Bronchial epithelial cell (primary cell): ENCODE measurements at places on chromosomes 13 and 19. TPM values are rescaled to one million over a fixed set of nuclear protein-coding genes. Genes with fewer than 3 reads are reported as not detected.

ATP8B3 gene
- total RNA-seq: 0.26 and 1.4 TPM in 2 replicates

DNA sequence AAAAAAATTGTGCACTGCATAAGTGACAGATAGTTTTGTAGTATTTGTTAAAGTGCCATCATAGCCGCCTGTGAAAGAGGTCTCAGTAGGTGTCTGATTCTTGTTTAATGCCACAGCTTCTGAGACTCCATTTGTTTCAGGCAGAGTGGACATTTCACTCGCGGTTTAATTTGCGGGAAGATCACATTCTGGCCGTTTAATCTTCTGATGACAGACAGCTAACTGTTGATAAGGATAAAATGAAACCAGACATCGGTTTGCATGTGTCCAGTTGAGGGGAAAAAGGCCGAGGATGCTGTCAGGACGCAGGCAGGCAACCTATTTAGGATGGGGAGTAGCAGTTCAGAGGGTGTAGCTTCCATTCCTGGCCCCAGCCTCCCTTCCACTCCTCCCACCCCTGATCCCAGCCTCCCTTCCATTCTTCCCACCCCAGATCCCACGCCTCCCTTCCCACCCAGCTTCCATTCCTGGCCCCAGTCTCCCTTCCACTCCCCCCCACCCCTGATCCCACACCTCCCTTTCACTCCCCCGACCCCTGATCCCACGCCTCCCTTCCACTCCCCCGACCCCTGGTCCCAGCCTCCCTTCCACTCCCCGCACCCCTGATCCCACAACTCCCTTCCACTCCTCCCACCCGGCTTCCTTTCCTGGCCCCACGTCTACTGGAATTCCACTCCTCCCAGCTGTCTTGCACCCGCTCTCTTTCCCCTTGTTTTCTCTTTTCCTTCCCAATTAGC is 23.8 kb downstream of the ATP11A start:
- DNase-seq: no peak

DNA sequence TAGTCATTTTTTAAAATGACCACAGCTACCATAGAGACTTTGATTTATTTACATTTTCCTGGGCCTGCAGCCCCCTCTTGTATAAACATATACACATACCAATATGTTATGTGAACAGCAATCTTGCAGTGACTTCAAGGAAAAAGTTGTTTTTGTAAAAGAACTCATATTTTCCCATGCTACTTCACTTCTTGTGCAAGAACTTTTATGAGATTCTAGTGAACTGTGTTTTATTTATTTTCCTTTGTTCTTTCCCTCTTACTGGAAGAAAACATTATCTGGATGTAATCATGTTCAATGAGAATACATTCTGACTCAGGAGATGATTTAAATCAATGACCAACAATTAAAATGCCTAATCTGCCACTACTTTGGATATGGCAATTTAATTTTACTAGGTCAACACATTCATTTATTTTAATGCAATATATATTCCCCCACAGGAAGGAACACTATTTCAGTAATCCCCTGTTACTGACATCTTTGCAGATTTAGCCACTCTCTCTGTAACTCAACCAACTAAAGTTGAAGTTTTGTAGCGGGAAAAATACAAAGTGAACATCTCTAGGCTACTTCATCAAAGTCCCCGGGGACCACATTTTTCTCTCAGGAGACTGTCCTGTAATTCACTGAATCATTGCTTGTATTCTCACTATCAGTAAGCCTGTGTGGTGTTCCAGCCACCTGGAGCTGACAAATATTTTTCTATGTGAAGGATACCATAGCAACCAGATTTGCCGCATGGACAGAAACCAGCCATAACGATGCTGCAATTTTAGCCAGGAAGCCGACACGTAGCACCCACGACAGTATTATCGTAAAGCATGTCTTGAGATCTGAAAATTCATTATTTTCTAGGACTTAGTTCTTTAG is 90.5 kb downstream of the STARD13 start:
- DNase-seq: peak; percentile 39

PTH2 gene
- not detected in 2 replicates for total RNA-seq

SULT2A1 gene
- total RNA-seq: not detected in 2 replicates

KIR2DL4 gene
- total RNA-seq: not detected in 2 replicates

- no peak for DNase-seq
Measured at GRCh38 chr13:21759463-21759862, 88.6 kb downstream of the FGF9 start.

GRCh38 chr19:4675346-4675745 is 5.2 kb upstream of the MYDGF start:
- no peak for DNase-seq

DNA sequence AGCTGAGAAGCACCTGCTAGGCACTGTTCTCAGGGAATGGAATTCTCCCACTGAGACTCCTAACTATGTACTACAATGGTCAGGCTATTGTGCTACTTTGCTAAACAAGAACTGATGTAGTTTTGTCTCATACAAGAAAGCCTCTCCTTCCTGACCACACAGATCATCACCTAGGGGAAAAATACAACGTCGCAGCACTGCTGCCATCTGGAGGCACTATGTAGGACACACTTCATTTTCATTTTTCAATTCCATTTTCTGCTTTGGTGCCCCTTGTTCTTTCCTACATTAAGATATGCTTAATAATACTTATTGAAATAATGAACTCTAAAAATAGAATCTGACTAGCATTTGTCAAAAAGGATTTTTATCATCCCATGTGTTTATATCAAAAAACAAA is 21.1 kb downstream of the PROSER1 start:
- peak; percentile 35 for DNase-seq

DNA sequence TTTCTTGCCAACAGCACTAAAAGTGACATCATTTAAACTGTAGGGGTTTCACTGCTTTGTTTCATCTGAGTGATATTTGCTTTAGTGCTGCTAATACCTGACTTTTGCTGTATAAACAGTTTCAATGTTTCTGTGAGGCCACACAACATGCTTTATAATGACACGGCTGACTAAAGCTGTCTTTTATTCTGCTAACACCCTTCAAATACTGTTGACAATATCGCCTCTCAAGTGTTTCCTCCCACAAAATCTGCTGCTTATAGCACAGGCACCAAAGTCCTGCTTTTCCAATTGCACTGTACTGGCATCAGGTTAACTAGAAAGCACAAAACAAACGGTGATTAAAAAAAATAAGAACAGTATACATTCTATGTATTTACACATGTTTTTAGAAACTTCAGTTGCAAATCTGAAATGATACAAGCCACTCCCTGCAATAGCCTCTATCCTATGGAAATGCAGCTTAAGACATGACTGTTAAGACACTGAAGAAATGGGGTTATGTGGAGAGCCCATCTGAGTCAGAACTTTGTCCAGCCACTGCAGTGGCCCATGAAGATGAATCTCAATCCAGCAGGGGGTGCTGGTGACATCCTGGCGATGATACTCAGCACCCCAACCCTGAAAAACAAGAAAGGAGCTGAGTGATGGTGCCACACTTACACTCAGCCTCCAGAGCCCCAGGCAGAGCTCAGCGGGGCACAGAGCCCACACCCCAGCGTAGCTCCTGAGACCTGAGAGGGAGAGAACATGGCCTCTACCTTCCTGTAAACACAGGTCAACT is 29.4 kb downstream of the RFXAP start:
- DNase-seq: no peak

AMER2 gene
- total RNA-seq: not detected in 2 replicates

GRCh38 chr13:75550159-75550567 is 572 bp downstream of the UCHL3 start:
- DNase-seq: peak; percentile 94

DNA sequence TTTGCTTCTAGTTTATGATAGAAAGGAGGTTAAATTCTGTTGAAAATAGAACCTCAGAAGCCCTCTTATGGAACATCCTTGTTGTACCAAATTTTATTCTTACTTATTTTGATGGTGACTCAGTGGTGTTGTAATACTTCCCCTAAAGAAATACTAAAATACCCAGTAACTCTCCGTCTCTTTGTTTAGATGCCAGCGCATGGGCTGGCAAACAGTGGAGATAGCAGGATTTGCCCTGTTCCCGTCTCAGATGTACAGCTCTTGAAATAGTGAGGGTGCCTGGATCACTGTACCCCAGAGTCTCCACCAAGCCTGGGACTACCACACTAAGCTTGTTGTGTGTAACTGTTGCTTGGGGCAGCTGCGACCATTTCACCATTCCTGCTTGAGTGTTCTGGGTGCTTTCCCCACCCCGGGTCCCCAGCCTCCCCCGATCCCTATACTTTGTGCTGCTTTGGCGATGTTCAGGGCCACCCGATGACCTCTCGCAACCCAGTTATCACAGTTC is 67.0 kb upstream of the TEX29 start:
- no peak for DNase-seq

NLRP5 gene
- total RNA-seq: not detected in 2 replicates
